ENCODE measurements at places on chromosomes 3 and 15.

GRCh38 chr3:53794597-53794996, 51.6 kb downstream of the CHDH start:
- DNase-seq, result no peak

- no peak for DNase-seq
Observed at GRCh38 chr3:195758721-195759353, 38.1 kb downstream of the MUC20 start.

GRCh38 chr3:36905545-36905944, 39.3 kb downstream of the TRANK1 start:
- DNase-seq, result no peak

- DNase-seq, result no peak
Observed at GRCh38 chr3:102691507-102691906, 256.7 kb downstream of the ZPLD1 start.

DNA sequence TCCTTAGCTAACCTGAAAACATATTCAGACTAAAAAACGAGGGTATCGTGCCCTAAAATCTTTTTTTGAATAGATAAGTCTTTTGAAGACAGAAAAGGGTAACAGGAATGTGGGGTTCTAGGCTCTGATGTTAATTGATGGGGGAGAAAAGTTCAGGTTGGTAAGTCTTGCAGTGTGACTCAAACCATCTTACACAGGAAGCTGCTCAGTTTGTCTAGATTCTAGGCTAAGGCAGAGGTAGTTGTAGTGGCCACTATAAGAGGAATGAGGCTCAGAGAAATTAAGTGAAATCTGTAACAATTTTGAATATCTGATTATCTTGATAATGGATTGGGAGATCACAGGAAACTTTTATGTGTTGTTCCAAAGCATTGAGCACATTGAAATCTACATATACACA, 267.9 kb downstream of the PDCD6IP start:
- no peak for DNase-seq

GRCh38 chr3:133540896-133541674, 32.4 kb upstream of the CDV3 start:
- DNase-seq, result no peak

- no peak for DNase-seq
Observed at GRCh38 chr3:165195640-165196576, at the start of gene SLITRK3. TSS of gene SLITRK3 (minus strand) at chr3:165196384. CDS start at chr3:165190830, 5,554 bp downstream.

- DNase-seq, result no peak
Observed at GRCh38 chr3:158970006-158970405, 168.2 kb downstream of the MFSD1 start.

Data from activated CD4-positive, alpha-beta T cell treated with anti-CD3 and anti-CD28 coated beads, Interleukin-2, amount 50 U/mL, for 24 hours (primary cell).